Inflammatory macrophage treated with lipopolysaccharide for 4 hours (primary cell): ENCODE measurements at places on chromosomes 2 and 18.

DNA sequence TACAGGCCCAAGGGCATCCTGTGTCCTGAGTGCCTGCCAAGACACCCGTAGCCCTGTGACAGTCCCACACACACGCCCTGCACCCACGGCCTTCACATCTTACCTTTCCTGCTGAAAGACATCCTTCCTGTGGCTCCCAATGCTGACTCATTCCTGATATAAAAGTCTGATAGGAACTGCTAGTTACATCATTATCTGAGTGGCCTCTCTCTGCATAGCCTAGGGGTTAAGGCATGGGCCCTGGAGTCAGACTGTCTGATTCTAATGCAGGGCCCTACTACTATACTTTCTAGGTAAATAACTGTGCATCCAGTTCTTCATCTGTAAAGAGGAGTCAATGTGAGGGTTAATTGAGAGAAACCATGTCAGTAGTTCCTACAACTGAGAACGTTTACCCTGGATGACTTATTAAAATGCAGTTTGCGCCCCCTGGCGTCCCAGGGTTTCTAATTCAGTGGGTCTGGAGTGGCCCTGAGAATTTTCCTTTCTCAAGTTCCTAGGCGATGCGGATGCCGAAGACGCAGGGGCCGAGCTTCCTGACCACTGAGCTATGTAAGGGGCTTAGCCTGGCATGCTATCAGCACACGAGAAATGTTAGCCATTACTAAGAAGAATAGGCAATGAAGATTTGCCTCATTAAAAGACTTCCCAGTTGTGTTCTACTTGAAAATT, 6.0 kb upstream of the GPR45 start:
- peak; percentile 74 for DNase-seq

DNA sequence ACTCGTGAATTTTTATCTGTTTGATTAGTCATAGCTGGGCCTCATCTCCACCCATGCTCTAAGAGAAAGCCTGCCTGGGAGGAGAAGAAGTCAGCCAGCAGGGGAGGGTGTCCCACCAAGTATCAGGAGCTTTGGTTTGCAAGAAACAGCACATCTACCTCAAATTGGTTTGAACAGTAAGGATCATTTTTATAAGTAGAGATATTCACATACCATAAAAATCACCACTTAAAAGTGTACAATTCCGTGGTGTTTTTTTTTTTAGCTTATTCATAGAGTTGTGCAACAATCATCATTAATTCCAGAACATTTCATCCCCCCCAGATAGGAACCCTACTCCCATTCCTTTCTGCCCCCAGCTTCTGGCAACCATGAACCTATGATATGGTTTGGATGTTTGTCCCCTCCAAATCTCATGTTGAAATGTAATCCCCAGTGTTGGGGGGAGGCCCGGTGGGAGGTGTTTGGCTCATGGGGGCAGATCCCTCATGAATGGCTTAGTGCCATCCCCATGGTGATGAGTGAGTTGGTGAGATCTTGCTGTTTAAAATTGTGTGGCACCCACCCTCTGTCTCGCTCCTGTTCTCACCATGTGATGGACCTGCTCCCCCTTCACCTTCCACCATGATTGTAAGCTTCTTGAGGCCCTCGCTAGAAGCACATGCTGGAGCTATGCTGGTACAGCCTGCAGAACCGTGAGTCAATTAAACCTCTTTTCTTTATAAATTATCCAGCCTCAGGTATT, 36.2 kb upstream of the HS6ST1 start:
- no peak for DNase-seq

- DNase-seq = no peak
Measured at GRCh38 chr18:2223849-2224248, 347.5 kb downstream of the METTL4 start.

- peak; percentile 60 for DNase-seq
Measured at GRCh38 chr2:45780541-45781463, 129.3 kb downstream of the PRKCE start.

DNA sequence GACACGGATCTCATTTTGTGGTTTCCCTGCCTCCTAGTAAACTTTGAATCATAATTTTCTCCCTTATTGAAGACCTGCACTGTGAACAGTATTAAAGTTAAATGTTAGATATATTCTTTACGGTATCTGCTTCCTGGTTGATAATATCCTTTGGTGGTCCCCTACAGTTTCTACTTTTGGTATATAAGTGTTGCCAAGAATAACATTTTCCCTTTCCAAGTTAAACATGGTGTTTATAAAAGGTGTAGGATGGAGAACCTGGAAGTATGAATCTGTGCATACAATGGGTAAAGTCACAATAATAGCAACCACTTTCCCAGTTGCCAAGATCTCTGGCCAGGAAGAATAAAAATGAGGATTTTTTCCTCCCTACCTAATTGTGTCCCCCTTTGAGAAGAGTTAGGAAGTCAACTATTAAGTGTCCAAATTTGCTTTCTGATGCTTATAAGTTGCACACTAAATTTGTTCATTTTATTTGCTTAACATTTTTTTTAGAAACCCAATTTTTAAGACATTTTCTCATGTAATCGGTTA, 201.0 kb upstream of the STK17B start:
- DNase-seq = no peak

GRCh38 chr18:7601936-7602335, 34.8 kb downstream of the PTPRM start:
- no peak for DNase-seq

DNA sequence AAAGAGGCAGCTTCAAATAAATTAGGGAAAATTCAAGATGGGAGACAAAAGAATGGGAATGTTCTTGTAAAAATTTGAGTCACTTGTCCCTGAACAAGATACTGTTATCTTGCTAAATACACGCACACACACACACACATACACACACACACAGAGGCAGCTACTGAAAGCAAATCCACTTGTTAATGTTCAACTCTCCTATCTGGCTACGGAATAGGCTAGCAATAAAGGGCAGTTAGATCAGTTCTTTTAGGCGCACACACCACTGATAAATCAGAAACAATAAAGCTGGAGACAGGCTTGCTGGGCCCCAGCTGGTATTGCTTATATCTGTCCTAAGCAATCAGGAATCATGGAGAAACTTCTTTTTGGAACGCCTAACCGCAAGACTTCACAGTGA, 461.6 kb downstream of the BCL11A start:
- no peak for DNase-seq

- DNase-seq = peak; percentile 98
Measured at GRCh38 chr2:207330912-207331311, 165.2 kb upstream of the KLF7 start.

DNA sequence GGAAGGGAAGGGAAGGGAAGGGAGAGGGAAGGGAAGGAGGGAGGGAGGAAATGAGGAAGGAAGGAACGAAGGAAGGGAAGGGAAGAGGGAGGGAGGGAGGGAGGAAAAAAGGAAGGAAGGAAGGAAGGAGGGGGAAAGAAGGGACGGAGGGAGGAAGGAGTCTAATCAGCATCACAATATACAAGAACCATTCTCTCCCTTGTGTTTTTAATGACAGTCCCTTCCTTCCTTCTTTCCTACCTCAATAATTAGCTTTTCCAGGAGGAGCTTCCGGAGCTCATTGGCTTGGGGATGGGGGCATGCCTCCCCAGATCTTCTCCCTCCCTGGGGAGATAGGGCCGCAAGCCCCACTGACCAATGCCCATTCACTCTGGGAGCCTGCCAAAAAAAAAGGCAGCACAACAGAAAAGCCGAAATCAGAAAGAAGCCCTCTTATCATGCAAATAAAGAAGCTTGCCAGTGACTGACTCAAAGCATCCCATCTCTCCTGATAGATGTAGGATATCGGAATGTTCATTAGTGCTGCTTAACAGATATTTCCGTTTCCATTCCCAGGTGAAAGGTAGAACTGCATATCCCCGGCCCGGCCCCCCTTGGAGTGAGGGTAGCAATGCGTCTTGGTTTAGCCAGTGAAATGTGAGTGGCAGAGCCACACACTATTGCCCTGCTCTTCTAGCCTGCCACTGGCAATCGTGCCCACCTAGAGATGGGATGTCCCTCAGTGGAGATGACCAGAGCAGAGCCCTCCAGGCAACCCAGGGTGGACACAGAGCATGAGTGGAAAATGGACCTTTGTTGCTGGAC, 17.8 kb upstream of the SMAD7 start:
- DNase-seq = no peak

- no peak for DNase-seq
Measured at GRCh38 chr2:8636041-8636491, 45.8 kb upstream of the ID2 start.

- no peak for DNase-seq
Measured at GRCh38 chr2:153823880-153824279, 47.8 kb upstream of the GALNT13 start.

DNA sequence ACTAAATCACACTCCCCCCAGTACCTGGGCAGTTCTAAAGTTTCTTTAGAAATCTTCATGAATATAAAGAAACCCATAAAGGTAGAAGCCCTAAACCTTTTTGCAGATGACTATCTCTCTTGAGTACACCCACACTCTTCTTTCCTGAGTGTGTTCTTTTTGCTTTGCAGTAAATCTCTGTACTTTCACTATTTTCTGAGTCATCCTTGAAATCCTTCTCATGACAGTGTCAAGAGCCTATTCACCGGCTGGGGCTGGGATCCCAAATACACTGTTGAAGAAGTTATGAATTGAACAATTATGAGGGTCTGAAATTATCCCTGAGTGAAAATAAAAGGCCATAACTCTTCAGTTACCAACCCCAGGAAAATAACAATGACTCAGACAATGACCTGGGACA, 133.9 kb upstream of the CCDC195 start:
- DNase-seq = no peak

GRCh38 chr18:68548904-68549870, 165.7 kb downstream of the TMX3 start:
- no peak for DNase-seq

DNA sequence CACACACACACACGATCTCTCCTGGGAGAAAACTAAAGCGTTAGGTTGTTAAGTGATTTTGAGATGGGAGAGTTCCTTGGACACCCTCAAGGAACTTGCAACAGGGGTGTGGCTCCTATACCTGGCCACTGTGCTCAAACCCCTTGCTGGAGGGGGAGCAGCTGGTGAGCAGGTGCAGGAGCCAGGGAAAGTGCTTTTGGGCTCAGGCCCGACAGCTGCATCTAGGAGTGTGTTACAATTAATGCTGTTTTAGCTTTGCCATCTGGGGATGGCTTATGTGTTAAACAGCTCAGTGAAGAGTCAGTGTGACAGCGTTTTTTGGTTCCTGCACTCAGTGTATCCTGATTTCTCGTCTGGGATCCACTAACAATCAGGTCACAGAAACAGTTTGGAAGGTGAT, 510.8 kb downstream of the TRIB2 start:
- no peak for DNase-seq

DNA sequence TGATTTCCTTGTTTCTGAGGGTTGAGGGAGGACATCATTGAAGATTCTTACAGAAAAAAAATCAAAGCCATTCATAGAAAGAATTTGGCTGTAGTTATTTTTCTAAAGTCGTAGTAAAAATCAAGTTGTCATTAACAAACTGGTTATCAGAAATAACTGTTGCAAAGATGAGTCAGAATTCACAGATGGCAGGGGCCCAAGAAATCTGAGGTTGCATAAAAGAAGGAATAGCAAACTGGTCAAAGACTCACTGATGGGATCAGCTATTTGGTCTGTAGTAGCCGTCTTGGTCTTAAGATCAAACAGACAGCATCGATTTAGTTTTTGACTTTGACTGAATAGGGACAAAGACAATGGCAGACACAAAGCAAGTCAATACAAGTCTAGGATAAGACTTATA, 334.3 kb downstream of the FIGN start:
- no peak for DNase-seq

GRCh38 chr2:43634604-43635306, 2.3 kb upstream of the PLEKHH2 start:
- no peak for DNase-seq

DNA sequence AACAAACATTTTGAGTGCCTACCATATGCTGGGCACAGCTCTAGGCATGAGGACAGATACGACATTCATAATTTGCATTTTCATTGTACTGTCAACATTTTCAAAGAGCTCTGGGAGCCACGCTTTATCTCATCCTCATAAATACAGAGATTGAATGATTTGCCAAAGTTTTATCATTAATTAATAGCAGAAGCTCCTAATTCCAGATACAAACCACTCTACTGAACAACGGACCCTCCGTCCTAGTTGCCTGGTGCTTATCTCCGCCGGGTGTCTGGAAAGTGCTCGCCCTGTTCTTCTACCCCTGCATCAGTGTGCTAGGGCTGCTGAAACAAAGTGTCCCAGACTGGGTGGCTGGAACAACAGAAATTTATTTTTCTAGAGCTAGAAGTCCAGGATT, 23.8 kb downstream of the SERTAD2 start:
- DNase-seq = no peak

GRCh38 chr2:98027538-98027937, 31.8 kb upstream of the TMEM131 start:
- DNase-seq = no peak

DNA sequence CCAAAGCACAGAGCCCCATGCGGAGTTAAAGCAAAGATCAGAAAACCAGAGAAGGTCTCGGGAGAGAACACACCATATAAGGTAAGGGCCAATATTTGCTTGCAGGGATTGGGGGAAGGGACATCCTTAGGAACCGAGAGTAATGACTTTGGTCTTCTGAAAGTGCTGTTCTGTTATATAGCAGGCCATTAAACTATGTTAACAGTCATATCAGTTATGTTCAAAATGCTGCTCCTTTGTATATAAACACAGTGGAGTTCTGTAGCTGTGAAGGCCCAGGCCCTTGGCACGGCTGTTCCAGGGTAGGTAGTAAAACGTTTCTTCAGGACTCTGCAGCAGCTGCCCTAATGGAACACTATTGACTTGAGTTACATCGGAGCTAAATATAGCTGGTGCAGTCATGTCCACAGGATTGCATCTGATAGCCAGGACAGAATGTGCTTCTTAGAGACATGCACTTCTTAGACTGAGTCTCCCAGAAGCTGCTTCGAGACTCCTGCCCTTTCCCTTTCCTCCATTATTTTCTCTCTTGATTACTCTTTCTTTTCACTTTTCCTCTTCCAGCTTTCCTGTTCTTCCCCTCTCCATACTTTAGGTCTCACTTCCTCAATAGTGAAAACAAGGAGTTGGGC, 122.4 kb downstream of the SETBP1 start:
- no peak for DNase-seq

GRCh38 chr2:215527736-215528135, 91.9 kb upstream of the FN1 start:
- DNase-seq = no peak

GRCh38 chr2:28359222-28360057, 33.2 kb upstream of the FOSL2 start:
- peak; percentile 92 for DNase-seq

- peak; percentile 65 for DNase-seq
Measured at GRCh38 chr18:61551586-61551985, 218.4 kb downstream of the CDH20 start.

DNA sequence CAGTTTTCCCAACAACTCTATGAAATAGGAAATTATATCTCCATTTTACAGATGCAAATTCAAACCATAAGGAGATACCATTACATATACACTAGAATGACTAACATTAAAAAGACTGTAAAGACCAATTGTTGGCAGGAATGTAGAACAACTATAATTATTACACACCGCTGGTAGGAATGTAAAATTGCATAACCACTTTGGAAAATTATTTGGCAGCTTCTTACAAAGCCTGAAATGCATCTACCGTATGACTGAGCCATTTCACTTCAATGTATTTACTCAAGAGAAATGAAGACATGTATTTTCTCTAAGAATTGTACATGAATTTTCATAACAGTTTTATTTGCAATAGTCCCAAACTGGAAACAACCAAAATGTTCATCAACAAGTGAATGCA, 189.1 kb upstream of the BCL2L11 start:
- no peak for DNase-seq
